ENCODE measurements at places on chromosomes 7 and 10.

GRCh38 chr10:130575756-130576285 is 439.6 kb downstream of the GLRX3 start:
- DNase-seq = no peak

DNA sequence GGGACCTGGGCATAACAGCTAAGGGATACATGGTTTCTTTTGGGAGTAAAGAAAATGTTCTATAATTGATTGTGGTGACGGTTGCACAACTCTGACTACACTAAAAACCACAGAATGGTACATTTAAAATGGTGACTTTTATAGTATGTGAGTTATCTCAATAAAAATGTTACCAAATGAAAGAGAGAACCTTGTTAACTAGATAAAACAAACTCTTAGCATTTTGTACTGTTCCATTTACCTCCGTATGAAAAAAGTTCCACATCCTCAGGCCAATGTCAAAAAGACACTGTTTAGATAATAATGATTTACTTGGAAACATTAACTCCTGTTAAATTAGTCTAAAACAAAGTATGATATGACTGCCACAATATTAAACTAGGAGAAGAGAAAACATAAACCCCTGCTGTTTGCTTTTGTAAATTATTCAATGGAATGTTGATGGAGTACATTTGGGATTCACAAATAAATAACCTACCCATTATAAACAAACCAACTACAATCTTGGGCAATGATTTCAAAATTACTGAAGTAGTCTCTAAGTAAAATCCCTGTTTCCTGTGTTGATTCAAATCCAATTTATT is 60.7 kb downstream of the SMURF1 start:
- DNase-seq = no peak

GRCh38 chr7:129385116-129385515 is 49.1 kb upstream of the STRIP2 start:
- no peak for DNase-seq

DNA sequence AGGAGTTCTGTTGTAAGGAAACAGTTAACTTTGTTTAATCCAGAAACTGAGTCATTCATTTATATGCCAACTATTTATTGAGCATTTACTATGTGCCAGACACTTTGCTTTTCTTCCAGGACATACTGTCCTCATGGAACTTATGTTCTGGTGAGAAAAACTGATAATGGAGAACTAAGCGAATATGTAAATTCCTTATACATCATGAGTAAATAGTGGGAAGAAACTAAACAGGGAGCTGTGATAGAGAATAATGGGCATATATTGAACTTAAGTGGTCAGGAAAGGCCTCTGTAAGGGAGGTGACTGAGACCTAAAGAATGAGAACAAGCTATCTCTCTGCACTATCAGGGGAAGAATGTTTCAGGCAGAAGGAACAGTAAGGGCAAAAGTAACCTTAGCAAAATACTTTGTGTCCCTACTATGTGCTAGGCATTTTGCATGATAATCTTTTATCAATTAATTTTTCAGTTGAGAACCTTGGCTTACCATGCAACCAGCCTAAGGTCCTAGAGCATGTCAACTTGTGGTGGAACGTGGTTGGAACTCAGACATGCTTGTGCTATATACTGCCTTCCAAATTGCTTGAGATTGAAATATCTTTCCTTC is 45.4 kb downstream of the ST7 start:
- no peak for DNase-seq

DNA sequence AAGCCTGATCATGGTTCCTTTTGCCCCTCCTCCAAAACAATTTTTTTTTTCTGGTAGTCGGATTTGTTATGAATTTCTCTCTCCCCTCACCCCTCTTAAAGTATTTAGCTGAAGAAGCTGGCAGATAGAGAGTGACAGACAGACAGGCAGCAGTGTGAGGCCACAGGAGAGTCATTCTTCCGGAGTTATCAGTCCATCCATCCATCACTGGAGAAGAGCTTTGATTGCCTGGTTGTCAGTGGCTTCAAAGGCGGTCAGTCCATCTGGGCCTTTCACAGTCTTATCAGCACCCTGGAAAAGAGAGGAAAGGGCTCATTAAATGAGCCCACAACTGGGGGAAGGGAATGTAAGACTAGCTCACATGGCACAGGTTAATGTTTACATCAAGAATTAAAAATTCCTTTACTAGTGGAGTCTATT is 47.4 kb downstream of the MTPN start:
- DNase-seq = no peak

GRCh38 chr7:139044813-139045794 is 9.3 kb upstream of the ZC3HAV1L start:
- DNase-seq = no peak
